ENCODE measurements at places on chromosomes 5 and 9.

DNA sequence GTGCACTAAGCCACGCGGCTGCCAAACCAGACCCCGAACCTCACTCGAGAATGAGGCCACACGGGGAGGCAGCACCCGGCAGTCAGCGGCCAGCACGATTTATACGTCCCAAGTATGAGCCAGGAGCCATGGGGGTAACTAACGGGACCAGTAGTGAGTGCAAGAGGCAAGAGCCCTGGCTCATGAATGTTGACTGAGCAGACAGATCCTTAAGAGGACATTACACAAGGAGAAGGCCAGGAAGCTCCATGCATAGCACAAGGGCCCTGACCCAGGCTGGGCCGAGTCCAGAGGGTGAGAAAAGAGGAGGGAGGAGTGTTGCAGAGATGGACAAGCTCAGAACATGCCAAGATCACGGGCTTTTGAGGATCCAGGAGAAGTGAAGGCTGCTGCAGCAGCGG, 58.6 kb upstream of the PHYKPL start:
- DNase-seq, result no peak

GRCh38 chr9:88418715-88419540, 30.7 kb downstream of the SPIN1 start:
- DNase-seq, result no peak

DNA sequence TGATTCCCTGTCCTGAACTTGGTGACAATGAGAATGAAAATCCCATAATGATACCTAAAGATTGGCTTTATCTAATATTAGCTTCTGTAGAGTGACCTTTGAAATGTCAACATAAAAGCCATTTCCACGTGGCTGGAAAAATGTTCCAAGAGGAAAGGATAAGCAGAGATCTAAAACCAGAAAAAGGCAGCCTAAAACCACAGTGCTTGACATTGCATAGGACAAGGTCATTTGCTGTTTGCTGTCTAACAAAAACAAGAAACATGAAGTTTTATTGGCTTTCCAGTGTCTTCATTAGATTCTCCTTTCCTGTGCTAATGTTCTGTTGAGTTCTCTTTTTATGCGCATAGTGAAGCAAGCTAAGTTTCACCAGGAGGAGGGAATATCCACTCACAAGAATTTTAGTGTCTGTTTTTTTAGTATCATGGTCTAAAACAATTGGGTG, 44.6 kb downstream of the CPEB4 start:
- DNase-seq, result no peak

GRCh38 chr5:68534956-68535520, 319.5 kb downstream of the PIK3R1 start:
- no peak for DNase-seq

DNA sequence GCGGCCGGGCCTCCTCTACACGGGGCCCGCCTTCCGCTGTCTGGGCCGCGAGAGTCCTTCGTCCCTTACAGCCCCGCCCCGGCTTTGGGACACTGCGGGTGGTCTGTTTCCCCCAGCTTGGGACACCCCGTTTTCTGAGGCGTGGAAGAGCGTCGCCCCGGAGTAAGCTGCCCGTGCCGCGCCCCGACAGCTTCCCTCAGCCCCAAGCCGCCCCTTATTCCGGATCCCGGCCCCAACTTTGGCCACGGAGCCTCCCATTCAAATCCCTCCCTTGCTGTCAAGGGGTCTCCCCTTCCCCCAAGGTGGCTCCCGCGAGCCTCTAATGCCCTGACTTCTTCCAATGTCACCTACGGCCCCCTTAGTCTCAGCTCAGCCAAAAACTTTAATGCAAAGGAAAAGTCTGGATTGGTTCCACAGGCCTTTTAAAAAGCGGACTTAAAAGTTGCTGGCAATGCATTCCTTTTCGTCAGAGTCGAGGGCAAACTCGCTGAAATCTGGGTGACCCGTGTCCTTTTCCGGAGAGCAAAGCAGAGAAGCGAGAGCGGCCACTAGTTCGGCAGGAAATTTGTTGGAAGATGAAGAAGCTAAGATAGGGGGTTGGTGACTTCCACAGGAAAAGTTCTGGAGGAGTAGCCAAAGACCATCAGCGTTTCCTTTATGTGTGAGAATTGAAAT, 19.8 kb downstream of the EXOSC2 start:
- no peak for DNase-seq

DNA sequence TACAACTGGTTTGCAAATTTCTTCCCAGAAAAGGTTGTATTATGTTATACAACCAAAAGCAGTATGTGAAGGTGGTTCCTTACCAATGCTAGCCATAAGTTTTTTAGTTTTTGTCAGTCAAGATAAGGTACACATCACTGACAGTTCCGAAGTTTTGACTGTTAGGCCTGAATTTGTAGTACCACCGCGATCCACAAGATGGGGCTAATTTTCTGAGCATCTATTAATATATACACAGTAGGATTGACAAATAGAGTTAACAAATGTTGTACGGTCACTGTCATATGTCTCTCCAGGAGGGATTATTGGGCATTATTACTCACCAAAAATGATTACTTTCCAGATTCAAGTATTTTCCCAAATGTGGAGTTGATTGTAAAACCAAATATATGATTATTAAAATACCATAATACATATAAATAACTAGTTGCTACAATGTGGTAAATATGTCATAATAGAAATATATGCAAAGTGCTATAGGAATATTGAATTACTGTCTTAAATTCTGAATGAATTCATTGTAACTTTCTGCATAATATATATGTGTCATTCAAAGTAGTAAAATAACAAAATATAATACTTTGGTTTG, 28.4 kb upstream of the LRRC19 start:
- DNase-seq, result no peak

- no peak for DNase-seq
Measured at GRCh38 chr5:121968910-121969607, 7.3 kb downstream of the SRFBP1 start.

All from dorsolateral prefrontal cortex (tissue), 122 donors.